ENCODE measurements at places on chromosomes 6 and 20.

DNA sequence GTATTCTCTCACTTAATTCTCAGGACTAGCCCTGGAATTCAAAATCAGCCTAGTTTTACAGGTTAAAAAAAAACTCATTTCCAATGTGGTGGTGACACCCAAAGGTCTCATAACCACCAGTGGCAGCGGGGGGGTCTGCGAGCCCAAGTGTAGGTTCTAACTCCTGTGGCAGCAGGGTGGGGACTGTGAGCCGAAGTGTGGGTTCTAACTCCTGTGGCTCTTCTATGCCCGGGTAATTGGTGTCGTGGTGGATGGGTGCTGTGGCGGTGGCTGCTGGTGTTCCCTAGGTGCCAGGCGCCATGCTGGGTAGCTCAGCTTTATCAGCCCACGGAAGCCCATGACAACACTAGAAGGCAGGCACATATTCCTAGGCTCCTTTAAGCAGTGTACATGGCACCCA, 4.9 kb upstream of the ANKRD60 start:
- no peak for DNase-seq

DNA sequence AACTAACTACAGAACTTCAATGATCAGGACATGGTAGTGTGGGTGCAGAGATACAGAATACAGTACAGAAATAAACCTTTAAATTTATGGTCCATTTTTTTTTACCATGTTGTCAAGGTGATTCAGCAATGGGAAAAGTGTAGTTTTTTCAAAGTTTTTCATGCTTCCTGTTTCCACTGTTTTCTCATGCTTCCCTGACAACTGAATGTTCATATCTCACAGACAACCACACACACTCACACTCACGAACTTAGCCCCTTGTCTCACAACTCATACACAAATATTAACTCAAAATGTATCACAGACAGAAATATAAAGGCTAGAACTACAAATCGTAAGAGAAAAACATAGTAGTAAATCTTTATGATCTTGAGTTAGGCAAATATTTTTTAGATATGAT, 232.6 kb upstream of the CDYL start:
- DNase-seq: no peak

DNA sequence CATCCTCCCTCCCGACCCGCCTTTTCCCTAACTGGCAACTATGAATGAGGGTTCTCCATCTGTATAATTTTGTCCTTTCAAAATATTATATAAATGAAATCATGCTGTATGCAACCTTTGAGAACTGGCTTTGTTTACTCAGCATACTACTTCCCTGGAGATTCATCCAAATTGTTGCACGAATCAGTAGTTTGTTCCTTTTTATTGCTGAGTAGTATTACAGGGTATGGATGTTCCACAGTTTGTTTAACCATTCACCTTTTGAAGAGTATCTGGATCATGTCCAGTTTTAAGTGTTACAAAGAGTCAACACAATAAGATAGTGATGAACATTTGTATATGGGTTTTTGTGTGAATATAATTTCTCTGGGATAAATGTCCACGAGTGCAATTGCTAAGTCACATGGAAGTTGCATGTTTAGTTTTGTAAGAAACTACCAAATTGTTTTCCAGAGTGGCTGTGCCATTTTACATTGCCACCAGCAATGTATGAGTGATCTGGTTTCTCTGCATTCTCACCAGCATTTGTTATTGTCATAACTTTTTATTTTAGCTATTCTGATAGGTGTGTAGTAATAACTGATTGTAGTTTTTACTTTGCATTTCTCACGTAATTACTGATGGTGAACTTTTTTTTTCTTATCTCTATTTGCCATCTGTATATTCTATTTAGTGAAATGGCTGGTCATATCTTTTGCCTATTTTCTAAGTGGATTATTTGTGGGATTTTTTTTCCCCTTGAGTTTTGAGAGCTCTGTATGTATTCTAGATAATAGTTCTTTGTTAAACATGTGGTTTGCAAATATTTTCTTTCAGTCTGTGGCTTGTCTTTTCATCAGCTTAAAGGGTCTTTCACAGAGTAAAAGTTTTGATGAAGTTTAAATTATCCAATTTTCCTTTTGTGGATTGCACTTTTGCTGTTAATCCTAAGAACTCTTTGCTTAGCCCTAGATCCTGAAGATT, 14.4 kb upstream of the RNF24 start:
- no peak for DNase-seq

- no peak for DNase-seq
Observed at GRCh38 chr6:47670851-47671250, 27.5 kb upstream of the ADGRF4 start.

- no peak for DNase-seq
Observed at GRCh38 chr6:11415557-11415956, 122.0 kb upstream of the TMEM170B start.

DNA sequence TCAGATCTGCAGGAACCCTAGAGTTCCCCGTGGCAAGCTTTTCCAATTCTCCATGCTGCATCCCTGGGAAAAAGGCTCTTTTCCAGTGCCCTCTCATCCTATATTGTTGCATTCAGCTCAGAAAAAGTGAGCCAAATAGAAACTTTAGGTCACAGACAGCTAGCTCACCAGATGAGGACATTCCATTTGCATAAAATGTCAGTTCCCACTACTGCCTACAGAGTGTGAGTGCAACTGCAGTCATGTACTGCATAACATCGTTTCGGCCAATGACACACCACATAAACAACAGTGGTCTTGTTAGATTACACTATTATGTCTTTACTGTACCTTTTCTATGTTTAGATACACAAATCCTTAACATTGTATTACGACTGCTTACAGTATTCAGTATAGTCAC, 8.6 kb downstream of the HS3ST5 start:
- no peak for DNase-seq

- DNase-seq: no peak
Observed at GRCh38 chr20:53981752-53982437, 88.5 kb downstream of the BCAS1 start.

- DNase-seq: no peak
Observed at GRCh38 chr6:25537349-25538018, 114.5 kb upstream of the SCGN start.
